ENCODE measurements at places on chromosomes 11 and 22.

GRCh38 chr11:62324731-62325556, 12.3 kb upstream of the ASRGL1 start:
- peak; percentile 64 for DNase-seq

DNA sequence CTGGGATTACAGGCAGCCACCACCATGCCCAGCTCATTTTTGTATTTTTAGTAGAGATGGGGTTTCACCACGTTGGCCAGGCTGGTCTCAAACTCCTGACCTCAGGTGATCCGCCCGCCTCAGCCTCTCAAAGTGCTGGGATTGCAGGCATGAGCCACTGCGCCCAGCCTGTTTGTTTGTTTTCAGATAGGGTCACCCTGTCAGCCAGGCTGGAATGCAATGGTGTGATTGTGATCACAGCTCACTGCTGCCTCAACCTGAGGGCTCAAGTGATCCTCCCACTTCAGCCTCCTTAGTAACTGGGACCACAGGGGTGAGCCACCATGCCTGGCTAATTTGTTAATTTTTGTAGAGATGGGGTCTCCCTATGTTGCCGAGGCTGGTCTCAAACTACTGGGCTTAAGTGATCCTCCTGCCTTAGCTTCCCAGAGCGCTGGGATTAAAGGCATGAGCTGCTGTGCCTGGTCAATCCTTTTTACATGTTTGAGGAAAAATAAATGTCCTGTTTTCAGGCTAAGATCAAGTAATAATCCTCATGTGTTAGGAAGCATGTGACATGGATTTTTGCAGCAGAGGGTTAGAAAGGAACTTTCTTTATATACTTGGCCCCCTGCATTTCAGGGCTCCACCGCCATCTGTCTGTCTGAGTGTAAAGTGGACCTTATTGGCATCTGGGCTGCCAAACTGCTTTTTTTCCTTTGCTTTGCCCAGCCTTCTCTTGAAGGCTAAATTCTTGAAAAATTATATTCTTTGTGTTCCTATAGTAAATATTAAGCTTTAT, 4.8 kb upstream of the SLC3A2 start:
- no peak for DNase-seq

DNA sequence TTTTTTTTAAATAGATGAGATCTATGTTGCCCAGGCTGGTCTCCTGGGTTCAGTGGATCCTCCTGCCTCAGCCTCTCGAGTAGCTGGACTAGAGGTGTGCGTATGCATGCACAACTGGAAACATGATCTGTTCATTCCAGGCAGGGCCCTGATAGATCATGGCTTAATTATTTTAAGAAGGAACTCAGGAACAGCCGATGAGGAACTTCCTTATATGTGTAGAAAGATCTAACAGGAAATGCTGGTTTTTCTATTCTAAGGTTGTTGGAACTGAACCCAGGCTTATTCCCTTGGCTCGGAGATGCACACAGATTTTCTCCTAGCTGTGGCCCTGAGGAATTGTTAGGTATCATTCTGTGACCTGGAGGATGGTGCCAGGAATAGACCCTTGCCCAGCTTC, 32.4 kb downstream of the SPECC1L start:
- DNase-seq = no peak

GRCh38 chr11:102620179-102620578, 5.0 kb downstream of the MMP20 start:
- DNase-seq = no peak

GRCh38 chr11:112467721-112468120, 207.1 kb upstream of the PLET1 start:
- no peak for DNase-seq

GRCh38 chr11:20388096-20389055, 860 bp downstream of the PRMT3 start:
- peak; percentile 54 for DNase-seq

DNA sequence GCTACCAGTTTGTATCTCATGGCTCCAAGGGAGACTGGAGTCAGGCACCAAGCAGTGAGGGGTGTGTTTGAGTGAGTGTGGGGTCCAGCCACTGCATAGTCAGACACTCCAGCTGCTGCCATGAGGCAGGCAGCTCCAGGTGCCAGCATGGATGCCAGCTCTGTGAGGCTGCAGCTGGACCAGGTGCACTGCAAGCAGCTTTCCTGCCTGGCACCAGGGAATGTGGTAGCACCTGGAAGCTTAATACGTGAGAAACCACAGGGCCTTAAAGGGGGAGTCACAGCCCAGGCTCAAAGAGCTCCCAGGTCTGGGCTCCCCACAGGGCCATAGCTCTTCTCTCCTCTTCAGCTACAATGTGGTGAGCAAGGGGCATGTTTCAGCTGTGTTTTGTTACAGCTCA, 817.8 kb upstream of the LUZP2 start:
- no peak for DNase-seq

DNA sequence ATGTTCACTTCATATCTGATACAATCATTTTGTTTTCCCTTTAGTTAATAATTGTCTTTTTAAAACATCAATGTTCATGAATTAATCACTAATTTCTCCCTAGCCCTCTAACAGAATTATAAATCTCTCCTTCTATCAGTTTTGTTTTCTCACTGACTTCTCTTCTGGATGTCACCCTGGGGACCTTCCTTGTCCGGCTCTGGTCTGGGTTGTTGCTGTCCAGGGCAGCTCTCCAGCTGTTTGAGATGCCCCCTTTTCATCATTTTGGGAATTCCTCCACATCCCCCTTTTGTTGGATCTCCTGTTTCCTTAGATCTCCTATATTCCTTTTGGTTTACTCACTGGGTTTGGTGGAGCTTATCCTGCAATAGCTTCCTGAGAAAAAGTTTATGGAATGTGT, 35.6 kb upstream of the PSMA1 start:
- DNase-seq = no peak

- no peak for DNase-seq
Observed at GRCh38 chr22:35727436-35727835, 9.8 kb downstream of the APOL5 start.

- DNase-seq = no peak
Observed at GRCh38 chr11:19493446-19494213, 219.0 kb upstream of the NAV2 start.

- no peak for DNase-seq
Observed at GRCh38 chr22:36986242-36986821, 32.9 kb downstream of the TST start.

GRCh38 chr11:12019337-12019736, 10.9 kb upstream of the DKK3 start:
- DNase-seq = no peak

GRCh38 chr22:25402501-25403283, 161.8 kb upstream of the GRK3 start:
- DNase-seq = no peak

- DNase-seq = no peak
Observed at GRCh38 chr11:76219243-76219642, 12.9 kb upstream of the WNT11 start.

DNA sequence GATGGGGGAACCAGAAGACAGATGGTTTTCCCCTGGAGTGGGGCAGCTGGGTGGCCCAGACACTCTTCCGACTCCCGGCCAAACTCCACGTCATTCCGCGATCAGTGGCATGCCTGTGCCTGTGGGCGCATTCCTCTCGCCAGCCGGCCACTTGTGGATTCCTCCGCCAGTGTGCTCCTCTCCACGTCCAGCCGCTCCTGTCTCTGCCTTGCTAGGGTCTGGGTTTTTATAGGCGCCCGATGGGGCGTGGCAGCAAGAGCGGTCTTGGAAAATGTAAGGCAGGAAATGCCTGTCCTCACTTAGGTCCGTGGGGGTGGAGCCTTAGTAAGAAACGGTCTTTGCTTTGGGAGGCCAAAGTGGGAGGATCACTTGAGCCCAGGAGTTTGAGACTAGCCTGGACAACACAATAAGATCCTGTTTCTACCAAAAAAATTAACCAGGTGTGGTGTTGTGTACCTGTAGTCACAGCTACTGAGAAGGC, 81.6 kb upstream of the SEPTIN5 start:
- DNase-seq = no peak

DNA sequence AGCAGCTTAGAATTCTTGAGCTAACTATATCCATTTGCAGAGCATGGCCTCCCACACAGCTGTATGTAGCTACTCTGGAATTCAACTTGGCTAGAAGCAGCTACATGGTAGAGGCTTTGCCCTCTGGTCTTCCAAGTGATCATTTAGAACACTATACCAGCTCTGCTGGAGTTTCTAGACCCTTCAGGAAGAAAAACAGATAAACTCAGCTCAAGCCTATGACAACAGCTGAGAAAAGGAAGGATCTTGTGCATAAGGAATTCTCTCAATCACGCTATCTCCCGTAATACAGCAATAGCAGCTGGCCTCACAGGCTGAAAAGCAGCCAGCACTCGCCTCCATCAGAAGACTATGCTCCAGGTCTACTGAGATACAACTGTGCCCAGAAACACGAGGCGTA, 50.6 kb upstream of the APOA1 start:
- no peak for DNase-seq

GRCh38 chr11:64060263-64060860, 24.6 kb downstream of the FLRT1 start:
- DNase-seq = no peak

DNA sequence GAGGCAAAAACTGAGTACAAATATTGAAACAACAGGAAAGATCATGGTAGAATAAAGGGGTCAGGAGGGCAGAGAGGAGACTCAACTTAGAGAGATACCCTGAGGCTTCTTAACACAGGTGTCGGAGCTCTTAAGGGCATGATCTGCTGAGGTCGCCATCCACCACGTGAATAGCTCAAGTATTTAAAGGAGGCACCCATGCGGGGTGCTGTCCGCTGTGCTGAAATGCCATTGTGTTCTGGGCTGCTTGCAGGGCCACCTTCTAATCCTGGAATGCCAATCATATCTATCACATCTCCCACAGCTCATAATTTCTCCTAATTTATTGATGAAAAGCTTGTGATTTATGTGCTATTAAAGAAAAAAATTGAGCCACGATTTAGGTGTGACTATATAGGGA, 90.2 kb downstream of the SEZ6L start:
- DNase-seq = peak; percentile 72

GRCh38 chr11:116515664-116516184, 257.1 kb downstream of the BUD13 start:
- no peak for DNase-seq

GRCh38 chr11:66015454-66015881, 3.7 kb downstream of the CST6 start:
- no peak for DNase-seq

- DNase-seq = no peak
Observed at GRCh38 chr11:116309446-116309845, 463.3 kb downstream of the BUD13 start.

- no peak for DNase-seq
Observed at GRCh38 chr11:74696500-74696899, 34.7 kb downstream of the CHRDL2 start.

Measured in HAP-1 (cell line).